ENCODE measurements at places on chromosomes 3 and 15.

DNA sequence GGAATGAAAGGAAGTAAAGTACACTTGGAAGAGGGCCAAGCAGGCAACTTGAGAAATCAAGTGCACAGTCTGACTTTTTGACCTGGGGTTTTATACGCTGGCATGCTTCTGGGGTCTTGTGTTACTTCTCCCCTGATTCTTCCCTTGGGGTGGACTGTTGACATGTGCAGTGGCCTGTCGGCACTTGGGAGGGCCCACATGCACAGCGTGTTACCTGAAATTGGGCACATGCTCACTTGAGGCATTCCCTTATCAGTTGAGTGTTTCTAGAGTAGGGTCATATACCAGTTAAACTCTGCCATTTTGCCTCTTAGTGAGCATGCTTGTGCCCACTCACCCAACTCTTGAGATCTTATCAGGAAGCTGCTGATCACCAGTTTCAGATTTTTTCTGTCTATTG lies 329.1 kb upstream of the SOX2 start:
- DNase-seq: no peak

GRCh38 chr3:114081037-114081436 lies 24.5 kb downstream of the QTRT2 start:
- DNase-seq: no peak

DNA sequence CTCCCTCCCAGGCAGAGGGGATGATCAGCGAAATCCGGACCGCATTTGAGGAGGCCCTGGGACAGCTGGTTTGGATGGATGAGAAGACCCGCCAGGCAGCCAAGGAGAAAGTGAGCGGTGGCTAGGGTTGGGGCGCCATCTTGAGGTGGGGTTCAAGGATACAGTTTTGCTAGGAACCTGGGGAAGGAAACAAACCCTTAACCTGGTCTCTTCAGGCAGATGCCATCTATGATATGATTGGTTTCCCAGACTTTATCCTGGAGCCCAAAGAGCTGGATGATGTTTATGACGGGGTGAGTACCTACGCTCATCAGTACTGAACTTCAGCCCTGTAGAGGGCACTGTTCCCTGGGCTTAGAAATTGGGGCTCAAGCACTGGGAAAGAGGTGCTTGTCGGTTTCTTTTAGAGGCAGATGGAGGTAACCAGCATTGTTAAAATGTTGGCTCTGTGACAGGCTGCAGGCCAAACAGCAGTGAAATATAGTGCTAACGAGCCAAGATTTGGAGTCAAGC lies 9.6 kb upstream of the PSMD2 start:
- DNase-seq: peak; percentile 61

DNA sequence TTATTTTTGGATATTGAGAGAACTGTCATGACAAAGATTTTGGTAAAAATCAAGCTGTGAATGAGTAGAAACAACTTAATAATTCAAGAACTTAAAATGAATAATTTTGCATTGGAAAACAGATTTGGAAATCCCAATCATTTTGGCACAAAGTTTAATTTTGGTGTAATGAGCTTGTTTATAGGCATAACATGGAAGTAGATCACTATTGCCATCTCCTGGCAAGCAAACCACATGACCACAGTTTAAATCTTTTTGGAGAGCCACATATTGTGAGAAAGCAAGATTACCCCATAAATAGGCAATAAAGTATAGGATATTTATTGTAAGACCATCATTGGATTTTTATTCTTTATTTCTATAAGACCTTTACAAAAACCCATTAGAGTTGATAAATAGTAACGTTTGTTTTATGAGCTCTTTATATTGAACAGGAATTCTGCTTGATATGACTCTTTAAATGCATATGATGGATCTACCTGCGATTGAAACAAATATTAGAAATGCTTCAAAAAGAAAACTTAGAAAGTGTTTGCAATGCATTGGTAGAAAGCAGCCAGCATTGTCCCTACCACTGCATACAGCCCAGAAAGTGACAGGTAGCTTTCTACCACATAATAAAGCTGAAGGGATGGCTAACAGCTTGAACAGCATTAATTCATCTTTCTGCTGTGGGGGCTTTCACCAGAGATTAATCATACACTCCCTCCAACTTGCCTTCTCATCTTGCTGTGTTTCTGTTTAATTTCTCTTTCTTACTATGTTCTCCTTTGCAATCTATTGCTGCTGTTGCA lies 766.8 kb downstream of the TBL1XR1 start:
- no peak for DNase-seq

GRCh38 chr3:110849064-110849463 lies 222.6 kb upstream of the NECTIN3 start:
- DNase-seq: no peak

GRCh38 chr3:168952551-168952950 lies 711.0 kb downstream of the MECOM start:
- DNase-seq: no peak

GRCh38 chr15:47186075-47186474 lies 531.2 kb upstream of the SEMA6D start:
- no peak for DNase-seq

GRCh38 chr15:96385195-96385594 lies 54.7 kb downstream of the NR2F2 start:
- no peak for DNase-seq

DNA sequence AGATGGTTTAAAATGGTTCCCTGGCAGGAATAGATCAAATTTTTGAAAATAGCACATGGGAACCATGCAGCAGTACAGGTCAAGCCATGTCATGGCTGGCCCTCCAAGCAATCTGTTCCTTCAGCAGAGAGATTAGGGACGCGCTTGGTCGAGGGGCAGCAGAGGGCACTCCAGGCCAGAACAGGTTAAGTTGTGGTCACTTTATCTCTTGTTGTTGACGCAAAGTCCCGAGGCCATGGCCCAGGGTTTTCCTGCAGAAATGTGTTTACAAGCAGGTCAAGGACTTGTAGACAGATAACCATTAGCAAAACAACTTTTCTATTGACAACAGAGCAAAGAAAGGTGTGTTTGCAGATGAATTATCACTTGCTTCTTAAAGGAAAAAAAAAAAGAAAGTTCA lies 570.0 kb upstream of the NR2F2 start:
- DNase-seq: no peak

DNA sequence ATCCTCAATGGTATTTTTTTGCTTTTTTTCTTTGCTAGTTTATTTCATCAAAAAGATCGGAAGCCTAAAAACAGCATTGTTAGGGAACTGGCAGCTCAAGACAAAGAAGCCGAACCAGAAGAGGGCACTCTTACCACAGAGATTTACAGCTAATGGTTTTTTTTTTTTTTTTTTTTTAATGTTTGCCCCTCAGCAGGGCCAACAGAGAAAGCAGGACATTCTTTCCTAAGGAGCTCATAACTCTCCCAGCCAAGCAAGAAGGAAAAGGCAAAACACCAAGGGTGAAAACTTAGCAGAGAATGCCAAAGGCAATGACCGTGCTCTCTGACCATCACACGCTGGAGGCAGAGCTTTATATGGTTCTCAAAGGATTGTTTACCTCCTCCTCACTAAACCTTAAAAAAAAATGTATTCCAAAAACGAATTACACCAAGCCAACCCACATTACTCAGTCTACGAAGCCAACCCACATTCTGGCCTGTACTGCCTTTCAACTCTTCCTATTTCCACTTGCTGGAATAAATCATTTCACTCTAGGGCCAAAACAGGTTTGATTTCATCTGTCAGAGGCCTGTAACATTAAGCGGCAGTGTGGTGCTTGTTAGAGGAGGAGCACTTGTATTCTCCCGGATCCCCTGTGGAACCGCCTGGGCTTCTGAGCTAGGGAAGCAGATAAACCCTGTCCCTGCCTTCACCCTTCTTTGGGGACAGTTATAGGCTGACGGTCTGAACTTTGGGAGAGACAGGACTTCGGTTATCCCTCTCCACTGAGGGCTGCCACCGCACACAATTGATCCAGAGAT lies 35.6 kb upstream of the GYG1 start:
- peak; percentile 8 for DNase-seq

DNA sequence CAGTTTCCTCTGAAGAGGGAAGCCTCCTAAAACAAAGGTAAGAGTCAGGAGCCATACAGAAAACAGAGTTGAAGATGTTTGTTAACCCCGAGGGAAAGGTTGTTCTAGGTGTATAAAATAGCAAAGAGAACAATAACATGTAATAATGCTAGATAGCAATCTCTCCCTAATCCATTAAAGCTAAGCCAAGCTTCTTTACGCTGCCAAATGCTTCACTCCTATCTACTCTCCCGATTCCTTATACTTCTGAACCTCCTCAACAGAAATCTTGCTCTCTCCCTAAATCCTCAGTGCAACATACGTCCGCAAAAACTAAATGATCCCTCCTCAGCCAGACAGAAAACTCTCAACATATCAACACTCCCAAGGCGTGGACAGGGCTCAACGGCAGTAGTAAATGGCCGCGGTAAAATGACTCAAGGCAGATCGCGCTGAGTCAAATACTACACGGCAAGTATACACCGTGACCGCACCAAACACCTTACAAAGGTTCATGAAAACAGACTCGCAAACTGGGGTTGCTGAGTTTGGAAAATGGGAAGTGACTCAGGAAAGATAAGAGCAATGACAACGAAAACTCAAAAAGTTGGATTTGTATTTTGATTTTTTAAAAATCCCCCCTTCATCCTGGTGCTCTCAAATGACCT lies 682 bp downstream of the CLDND1 start:
- peak; percentile 51 for DNase-seq

DNA sequence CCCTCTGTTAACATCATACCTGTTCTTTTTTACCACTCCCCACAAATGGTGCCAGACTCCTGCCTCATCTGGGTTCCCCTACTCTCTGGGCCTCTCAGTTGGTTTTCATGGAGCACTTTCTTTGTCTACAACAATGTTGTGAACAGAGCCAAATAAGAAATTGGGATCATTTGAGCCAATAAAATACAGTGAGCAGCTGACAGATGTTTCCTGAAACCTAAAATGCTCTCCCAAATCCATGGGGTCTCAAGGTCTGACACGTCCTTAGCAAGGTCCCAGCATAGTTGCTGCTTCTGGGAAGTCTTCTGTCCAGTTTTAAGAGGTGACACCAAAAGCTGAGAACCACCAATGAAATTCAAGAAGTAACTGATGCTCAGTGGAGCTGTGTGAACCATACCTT lies 1.7 kb downstream of the NMNAT3 start:
- DNase-seq: no peak

- DNase-seq: no peak
Observed at GRCh38 chr15:26132811-26133210, 269.7 kb upstream of the ATP10A start.

- DNase-seq: no peak
Observed at GRCh38 chr15:29815000-29815710, 7.1 kb downstream of the TJP1 start.

- DNase-seq: no peak
Observed at GRCh38 chr3:169383770-169384169, 279.7 kb downstream of the MECOM start.

DNA sequence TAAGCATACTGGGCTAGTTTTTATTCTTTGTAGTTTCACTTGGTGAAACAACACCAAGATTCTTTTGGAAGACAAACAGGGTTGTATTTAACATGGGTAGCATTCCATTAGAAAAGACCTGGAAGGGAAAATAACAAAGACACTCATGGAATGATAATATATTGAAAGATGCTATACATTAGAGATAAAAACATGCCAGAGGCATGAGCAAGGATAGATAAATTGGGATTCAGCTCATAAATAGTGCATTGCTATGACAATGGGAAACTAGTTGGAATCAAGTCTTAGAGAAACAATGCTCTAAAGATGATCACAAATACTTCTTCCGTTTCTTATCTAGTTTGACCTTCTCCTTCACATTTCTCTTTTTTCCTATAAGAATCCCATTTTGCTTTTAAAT lies 677.4 kb downstream of the ZNF385D start:
- no peak for DNase-seq

DNA sequence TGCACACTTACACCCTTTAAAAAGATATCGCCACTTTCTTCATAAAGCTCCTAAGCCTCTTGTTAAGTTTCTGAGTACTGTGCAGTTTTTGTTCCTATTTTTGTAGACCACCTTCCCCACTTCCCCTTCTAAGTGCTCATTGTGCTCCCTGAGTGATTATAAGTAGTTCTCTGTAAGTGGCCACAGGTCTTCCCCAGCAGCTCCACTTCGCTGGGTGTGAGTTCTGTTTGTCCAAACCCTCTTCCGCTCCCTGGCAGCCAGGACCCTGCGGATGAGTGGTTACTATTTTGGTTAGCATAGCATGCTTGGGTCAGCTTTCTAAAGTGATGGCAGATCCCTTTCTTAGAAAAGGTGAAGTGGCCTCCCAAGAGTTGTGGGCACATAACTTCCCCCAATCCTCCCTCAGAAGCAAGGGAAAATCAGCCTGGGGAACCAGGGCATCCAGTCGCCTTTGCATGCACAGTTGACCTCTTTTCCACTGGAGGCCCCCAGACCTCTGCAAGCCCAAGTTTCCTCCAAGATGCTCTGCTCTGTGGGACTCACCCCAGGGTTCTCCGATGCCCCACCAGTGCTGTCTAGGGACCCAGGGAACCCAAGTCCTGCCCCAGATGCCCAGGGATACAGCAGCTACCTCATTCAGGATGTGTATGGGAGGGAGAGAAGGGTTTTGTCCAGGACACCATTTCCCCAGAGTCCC lies 69.6 kb downstream of the ATP10A start:
- DNase-seq: no peak

DNA sequence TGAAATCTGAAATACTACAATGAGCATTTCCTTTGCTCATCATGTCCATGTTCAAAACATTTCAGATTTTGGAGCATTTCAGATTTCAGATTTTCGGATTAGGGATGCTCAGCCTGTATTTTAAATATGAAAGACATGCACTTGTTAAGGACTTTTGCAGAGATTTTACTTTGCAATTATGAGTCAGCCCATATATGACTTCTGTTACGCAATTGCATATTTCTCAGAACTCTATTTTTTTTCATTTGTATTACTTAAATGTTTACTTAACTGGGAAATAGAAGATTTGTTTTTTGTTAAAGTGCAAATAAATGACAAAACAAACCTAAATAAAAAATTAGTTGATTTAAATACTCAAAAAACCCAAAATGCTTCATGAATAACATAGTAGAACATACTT lies 376.2 kb downstream of the ZBTB20 start:
- no peak for DNase-seq

GRCh38 chr15:29225534-29226234 lies 43.9 kb downstream of the NSMCE3 start:
- DNase-seq: no peak

GRCh38 chr15:95298729-95299128 lies 1031.8 kb upstream of the NR2F2 start:
- DNase-seq: no peak

DNA sequence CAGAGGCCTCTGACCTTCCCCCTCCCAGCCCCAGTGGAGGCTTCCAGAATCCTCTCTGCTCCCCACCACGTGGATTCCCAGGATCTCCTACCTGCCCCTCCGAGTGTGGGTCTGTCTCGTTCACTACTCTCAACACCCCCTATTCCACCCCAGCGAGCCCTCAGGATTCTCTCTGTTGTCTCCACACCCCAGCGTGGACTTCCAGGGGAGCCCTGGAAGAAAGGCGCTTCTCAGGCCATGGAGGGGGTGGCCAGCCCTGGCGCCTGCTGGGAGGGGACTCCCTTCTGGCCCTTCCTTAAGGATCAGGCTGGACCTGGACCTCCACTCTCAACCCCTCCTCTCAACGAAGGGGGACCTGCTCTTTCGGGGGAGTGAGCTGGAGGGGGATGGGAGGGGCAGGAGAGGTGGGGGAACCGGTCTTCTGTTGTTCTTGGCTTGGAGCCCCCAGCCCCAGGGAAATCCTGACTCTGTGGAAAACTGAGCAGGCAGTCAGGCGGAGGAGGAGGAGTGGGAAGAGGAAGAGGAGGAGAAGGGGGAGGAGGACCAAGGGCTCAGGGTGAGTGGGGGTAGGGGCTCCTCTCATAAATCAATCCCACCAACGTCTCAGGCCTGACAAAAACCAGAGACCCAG lies 32.9 kb downstream of the EPHB3 start:
- no peak for DNase-seq

Measured in activated CD4-positive, alpha-beta T cell treated with anti-CD3 and anti-CD28 coated beads, Interleukin-2, amount 50 U/mL, for 1 hour (primary cell).